Posterior vena cava (tissue), 2 donors: ENCODE measurements at places on chromosomes 2 and 18. TPM values are rescaled to one million over a fixed set of nuclear protein-coding genes. Genes with fewer than 3 reads are reported as not detected.
A peak's percentile ranks its signal among the peaks of the same experiment; 100 is the strongest.

Gene MYCN
- total RNA-seq: 0.88 TPM

DNA sequence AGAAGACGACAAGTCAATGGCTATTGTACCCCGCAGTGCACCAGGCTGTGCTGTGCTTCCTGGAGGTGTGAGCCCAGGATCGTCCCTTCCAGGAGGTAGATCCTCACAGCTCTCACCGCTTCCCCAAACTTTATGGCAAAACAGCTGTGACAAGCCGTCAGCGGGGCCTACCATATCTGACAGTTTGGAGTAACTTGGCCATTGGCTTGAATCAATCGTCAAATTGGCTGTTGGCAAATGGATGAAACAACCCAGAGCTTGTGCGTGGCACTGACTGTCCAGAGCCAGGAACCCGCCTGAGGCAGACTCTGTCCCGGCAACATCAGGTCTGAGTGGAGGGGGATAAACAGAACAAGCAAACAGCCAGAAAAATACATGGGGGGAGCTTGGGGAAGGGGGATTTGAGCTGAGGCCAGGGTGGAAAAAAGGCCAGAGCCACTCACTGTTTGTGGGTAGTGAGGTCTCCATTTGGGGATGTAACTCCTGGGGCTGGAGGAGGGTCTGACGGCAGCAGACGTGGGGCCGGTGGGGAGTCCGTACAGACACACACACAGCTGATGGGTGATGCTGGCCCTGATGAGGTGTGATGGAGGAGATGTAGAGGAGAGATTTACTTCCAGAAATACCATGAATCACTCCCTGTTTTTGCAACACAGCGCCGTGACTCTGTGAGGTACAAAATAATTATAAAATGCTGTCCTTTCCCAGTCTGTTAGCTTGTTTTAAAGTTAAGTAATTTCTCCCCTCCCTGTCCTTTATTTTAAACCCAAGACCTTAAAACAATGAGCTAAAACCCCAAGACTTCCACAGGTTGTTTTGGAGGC is 174.8 kb downstream of the TWIST2 start:
- DNase-seq: peak; percentile 45

DNA sequence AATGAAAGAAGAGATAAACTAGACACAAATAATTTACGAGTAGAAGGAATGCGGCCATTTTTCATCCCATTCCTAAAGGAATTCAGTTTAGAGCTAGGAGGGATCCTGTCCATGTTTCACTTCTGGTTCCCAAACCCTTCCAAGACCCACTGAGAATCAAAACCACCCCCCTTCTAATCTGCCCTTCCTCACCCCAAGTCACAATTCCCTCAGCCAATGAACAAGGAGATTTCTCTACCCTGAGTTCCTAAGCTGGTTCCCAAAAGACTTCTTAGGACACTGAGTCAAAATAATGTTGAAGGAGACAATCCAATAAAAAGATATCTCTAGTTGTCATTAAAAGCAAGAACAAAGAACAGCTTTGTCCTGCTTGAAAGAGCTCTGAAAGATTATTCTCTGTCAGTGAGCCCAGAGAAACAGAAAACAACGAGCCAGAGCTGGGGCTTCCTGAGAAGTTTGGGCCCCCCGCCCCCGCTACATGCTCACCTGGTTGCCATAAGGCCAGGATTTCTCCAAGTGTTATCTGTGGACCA is 45.7 kb downstream of the STK39 start:
- no peak for DNase-seq

- no peak for DNase-seq
These were observed 63.2 kb downstream of the ADCY3 start for GRCh38 chr2:24856791-24857211.

DNA sequence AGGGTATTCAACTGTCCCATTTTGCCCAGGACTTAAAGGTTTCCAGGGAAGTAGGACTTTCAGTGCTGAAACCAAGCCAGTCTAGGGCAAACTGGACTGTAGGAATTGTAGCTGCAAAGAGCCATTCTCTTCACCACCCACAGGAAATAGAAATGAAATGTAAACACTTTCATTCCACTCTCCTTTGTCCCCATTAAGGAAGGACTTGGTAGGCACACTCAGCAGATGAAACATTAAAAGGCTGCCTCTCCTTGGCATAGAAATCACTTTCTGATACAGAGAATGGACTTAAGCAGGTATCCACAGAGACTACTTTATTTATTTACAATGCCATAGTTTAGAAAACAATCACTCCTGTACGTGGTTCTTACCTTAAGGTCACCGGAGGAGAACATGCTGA is 102.9 kb upstream of the CCDC195 start:
- no peak for DNase-seq

DNA sequence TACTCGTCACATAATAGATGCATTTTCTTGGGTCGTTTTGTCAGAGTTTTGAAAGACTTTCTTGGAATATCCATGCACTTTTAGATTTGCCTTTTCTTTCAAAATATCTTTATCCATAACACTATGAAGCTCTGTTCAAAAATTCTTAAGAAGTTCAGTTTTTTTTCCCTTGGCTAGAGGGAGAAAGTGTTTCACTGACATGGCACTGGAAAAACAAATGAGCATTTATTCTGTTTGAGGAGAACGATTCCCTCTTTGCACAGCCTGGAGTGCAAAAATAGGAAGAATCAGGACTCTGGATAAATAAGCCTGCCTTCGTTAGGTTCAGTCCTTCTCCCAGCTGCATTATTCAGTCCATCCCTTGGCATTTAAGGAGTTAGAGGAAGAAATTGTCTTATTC is 91.0 kb upstream of the RPE start:
- DNase-seq: no peak

DNA sequence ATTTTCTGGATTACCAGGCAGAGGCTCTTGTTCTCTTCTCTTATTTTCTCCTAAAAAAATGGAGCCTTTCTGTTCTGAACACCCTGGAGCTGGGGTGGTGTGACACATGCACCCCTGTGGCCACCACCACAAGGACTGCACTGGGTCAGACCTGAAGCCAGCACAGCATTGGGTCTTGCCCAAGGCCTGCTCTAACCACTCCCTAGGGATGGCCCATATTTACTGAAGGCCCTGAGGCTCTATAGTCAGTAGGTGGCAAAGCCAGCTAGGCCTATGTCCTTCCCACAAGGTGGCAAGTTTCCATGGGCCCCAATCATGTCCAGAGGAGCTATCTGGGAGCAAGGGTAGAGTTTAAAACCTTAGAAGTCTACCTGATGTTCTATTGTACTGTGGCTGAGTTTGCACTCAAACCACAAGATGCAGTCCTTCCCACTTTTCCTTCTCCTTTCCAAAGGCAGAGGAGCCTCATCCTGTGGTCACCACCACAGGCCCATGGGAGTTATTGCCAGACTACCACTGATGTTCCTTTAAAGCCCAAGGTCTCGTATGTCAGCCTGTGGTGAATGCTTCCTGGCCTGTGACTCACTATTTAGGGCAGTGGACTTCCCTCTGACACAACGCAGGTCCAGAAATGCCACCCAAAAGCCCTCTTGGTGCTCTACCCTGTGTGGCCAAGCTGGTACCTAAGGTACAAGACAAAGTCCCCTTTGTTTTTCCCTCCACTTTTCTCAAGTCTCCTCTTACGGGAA is 15.0 kb upstream of the FMNL2 start:
- DNase-seq: no peak

DNA sequence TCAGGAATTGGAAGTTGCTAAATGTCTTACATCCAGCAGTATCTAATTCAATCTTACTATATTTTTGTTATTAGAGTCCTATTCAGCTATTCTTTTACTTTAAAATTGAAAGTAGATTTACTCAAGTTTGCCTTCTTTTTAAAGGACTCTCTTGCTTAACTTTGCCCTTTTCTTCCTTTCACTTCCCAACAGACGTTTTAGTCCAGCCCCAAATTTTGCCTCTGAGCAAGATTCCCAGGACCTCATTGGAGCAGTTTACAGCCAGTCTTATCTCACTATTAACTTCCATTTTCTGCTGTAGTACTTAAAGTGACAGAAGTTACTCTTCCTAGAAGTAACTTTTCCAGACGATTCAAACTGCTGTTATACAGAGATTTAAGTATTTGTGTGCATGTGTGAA is 1.7 kb upstream of the PRKD3 start:
- no peak for DNase-seq

- DNase-seq: no peak
These were observed 9.4 kb downstream of the MAP3K19 start for GRCh38 chr2:135037831-135038230.
